ENCODE measurements at places on chromosomes 11 and 22. TPM values are rescaled to one million over a fixed set of nuclear protein-coding genes. Genes with fewer than 3 reads are reported as not detected.
A peak's percentile ranks its signal among the peaks of the same experiment; 100 is the strongest.

Gene RIBC2
- total RNA-seq, result 12.8 TPM

Gene BEST1
- not detected for total RNA-seq

Gene TPBGL
- 0.07 TPM for total RNA-seq

Gene NLRP14
- not detected for total RNA-seq

Gene CD248
- 35.5 TPM for total RNA-seq

Gene CSRP3
- not detected for total RNA-seq

Gene GGTLC3
- not detected for total RNA-seq

Gene ZNF202
- total RNA-seq, result 21.1 TPM

Gene PRRG4
- total RNA-seq, result 1.9 TPM

Gene MYRF
- 2.2 TPM for total RNA-seq

Gene APOL3
- total RNA-seq, result 160 TPM

Gene CARD18
- total RNA-seq, result not detected

Gene PNPLA5
- not detected for total RNA-seq

Gene TMX2
- 77.4 TPM for total RNA-seq

Gene ROBO4
- total RNA-seq, result not detected

GRCh38 chr11:122398167-122398566, 257.4 kb upstream of the UBASH3B start:
- no peak for DNase-seq

DNA sequence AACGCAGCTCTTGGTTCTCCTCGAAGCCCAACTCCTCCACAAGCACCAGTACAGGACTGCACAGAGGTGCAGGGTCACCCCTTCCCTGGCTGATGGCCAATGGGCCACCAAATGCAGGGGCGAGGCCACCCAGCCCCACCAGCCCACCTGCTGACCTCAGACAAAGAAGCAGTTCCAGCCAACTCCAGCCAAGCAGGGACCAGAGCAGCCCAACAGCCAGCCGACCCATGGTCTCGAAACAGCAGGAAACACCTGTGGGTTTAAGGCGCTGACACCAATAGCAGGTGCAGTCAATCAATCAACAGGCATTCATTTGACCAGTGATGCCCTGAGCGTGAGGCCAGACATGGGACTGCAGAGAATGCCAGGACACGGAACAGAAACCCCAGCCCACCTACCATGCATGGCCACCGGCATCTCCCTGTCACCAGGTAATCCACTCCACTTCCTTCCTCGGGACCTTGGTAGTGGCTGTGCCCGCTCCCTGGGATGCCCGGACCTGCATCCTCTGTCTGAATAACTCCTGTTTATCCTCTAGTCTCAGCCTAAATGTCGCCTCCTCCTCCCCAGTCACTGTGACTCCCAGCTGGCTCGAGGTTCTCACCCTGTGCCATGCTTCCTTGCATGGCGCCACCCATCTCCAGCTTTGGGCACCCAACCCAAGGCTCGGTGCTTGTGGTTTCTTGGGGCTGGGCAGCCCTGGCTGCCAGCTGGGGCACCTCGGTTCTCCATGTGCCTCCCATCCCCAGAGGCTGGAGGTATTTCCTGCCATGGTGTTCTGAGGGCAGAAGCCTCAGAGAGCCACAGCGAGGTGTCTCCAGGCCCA, 1475.4 kb downstream of the BRD1 start:
- DNase-seq, result no peak

- no peak for DNase-seq
Measured at GRCh38 chr11:131581046-131581445, 210.6 kb downstream of the NTM start.

DNA sequence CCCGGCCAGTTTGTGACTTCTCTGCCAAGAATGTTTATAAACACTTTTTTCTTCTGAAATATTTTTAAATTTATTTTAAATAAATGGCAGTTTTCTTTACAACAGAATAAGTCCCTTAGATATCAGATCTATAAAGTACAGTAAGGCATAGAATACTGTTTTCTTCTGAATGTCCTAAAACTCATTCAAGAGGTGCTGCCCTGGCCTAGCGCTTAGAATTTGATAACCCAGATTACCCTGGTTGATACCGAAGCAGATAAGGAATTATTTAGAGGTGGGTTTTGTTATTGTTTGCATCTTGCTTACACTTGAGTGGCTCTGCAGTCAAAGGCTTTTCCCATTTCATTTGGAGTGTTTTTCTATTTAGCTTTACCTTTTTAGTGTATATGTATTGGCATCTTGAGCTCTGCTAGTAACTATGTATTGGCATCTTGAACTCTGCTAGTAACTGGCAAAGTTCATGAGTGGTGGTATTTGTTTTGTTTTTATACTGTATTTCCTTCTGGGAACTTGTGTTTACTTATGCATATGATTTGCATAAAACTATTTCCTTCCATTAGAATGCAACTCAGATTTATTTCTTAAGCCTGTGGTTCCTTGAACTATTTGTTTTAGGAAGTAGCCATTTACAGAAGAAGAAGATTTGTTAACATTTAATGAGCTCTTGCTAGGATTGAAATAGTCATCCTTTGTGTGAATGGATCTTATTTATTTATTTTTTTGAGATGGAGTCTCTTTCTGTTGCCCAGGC, 1.2 kb downstream of the ACAD8 start:
- DNase-seq, result no peak

- DNase-seq, result no peak
Measured at GRCh38 chr11:15557457-15558230, 442.9 kb downstream of the INSC start.

DNA sequence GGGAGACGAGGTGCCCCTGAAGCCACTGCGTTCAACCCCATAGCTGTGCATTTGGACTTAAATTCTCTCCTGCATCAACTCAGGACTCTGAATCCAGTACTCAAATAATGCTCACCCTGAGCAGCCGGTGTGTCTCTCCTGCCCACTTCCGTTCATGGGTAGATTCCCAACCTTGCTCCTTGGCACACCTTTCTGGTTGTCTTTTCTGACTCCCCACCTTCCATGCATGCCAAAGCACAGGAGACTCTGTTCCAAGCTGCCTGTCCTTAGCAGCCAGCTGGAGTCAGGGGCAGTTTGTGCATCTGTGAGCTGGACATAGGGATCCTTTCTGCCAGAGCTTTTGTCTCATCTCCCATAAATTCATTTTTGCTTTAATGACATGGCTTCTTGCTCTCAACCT, 1242.5 kb downstream of the TBC1D22A start:
- no peak for DNase-seq

GRCh38 chr11:44564670-44565210, 723 bp upstream of the CD82 start:
- no peak for DNase-seq

GRCh38 chr11:9973921-9974320, 310.0 kb downstream of the SWAP70 start:
- DNase-seq, result no peak

- no peak for DNase-seq
Measured at GRCh38 chr11:113222241-113222640, 92.1 kb upstream of the TTC12 start.

GRCh38 chr11:57484141-57484710, 23.9 kb downstream of the RTN4RL2 start:
- no peak for DNase-seq

DNA sequence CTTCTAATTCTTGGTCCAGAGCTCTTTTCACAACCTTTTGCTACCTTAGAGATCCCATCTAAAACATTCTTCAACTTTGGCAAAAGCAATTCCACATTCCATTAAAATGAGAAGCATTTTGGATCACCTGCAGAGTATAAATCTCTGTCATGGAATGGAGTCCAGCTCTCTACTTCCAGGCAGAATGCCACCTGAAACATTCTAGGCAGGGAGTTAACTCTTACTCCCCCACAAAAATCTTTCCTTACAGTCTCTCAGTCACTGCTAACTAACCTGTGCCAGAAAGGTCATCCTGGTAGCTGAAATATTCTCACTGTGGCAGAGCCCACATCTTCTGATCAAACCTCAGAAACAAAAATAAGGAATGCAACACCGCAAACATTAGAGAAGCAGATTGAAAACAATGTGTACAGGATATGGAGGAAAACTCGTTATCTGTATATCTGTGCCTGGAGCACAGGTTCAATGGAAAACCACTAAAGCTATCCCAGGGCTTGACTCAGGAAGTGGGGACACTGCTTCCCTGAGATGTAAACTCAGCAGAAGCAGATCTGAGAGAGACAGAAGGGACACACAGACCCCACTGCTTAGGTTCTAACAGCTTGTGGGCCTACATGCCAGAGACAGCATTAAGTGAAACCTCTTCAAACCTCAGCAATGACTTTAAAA, 78.9 kb downstream of the KCNC1 start:
- no peak for DNase-seq

- DNase-seq, result no peak
Measured at GRCh38 chr22:43509337-43509736, 97.5 kb downstream of the MPPED1 start.

DNA sequence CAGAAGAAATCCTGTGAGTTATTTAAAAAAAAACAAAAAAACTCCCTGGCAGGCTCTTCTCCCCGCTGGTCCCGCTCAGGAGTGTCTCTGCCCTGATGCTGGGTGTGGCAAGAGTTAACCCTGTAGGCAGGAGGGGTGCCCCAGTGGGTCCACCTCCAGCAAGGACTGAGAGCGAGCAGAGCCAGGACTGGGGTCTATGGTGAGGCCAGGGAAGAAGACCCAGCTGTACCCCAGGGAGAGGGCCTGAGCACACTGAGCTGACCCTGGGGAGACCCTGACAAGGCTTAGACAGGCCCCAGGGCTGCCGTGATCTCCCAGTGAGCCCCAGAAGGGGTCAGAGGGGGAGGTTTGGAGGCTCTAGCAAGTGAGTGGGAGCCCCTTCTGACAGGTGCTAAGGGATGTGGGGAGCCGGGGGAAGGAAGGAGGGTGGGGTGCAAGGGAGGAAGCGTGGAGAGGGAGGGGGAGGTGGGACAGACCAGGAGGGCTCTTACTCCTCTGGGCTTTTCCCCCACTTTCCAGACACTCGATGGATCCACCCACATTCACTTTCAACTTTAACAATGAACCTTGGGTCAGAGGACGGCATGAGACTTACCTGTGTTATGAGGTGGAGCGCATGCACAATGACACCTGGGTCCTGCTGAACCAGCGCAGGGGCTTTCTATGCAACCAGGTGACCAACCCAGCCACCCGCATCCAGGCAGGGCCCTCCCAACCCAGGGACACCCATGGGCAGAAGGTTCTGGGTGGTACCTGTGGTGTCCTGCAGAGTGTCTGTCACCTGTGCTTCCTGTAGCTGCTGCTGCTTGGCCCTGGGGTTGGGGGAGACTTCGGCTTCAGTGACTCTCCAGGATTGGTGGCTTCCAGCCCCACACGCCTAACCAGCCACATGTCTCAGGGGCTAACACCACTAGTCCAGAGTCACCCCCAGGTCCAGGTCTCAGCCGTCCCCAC, 6.4 kb downstream of the APOBEC3G start:
- no peak for DNase-seq

GRCh38 chr11:36594316-36594989, at the start of gene IFTAP:
Gene IFTAP, plus strand, starts transcription at chr11:36594502. Its CDS starts 15,602 bp downstream, at chr11:36610104.
- peak; percentile 51 for DNase-seq

DNA sequence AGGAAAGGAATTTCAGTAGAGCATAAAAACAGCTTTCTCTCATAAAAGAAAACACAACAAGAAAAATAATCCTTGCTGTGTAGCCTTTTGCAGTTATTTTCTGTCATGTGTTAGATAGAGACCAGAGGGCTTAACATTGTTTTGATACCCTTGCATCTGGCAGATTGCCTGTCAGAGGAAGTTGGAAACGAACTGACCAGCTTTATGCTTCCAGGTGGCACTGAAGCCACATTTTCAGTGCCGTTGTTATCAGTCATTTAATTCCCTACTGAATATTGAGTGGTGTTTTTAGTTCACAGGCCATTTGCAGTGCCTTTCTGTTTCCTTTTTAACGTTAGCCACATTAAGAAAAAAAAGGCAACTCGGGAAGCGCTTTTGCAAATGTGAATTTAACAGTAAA, 21.5 kb upstream of the RAG2 start:
- DNase-seq, result no peak

DNA sequence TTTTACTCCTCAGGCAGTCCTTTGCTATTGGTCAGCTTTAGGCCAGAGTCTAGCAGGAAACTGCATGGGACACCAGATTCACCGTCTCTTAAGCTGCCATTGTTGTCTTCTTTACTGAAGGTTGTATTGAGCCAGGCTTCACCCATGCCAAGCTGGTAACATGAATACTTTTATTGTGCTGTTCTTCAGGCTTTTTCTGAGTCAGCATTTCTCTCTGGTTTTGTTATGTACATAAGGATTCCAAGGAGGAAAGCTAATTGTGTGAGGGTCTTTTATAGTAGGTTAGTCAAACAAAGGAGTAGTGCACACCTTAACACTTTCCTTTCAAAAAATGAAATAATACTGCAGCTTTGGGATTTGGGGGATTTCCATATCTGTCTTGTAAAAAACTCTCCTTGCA, 252.8 kb downstream of the JRKL start:
- DNase-seq, result no peak

DNA sequence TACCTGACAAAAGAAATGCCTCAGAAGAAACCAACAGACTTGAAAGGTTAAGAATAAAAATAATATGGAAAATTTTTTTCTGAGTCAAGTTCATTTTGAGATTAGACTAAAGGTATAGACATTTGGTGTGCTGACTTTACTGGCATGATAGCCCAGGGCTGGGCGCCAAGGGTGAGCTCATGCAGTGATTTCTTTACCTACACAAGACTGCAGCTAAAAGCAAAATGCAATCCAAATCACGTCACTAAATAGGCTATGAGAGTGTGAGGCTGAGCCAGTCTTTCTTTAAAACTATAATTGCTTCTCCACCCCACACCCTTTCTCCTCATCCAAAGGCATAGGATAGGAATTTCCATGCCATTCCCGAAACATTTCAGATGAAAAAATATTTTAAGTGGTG, 196.5 kb downstream of the FAM76B start:
- DNase-seq, result no peak

DNA sequence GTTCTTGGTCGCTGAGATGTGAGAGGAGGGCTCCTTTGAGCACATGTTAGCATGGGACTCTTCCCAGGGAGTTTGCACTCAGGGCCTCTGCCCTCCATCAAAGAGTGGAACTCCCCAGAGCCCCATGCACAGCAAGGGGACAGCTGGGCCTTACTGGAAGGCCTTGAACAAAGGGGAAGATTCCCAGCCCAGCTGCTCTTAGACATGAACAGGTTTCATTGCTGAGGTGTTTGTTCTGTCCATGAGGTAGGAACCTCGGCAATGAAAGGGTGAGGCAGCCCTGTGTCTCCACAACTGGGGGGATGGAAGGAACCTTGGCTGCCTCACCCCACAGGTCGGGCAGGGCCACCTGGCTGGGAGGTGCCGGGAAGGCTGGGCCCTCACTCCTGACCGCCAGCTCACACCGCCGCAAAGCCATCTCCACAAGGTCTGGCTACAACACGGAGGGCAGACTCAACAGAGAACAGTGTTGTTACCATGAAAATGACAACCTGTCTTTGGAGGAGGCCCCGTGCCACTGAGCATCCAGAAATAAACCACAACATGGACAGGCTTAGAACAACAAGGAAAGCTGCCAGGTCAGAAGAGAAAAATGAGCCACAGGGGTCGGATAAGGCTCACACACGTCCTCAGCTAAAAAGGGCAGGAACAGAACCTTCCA, 3.2 kb downstream of the DERL3 start:
- DNase-seq, result no peak

DNA sequence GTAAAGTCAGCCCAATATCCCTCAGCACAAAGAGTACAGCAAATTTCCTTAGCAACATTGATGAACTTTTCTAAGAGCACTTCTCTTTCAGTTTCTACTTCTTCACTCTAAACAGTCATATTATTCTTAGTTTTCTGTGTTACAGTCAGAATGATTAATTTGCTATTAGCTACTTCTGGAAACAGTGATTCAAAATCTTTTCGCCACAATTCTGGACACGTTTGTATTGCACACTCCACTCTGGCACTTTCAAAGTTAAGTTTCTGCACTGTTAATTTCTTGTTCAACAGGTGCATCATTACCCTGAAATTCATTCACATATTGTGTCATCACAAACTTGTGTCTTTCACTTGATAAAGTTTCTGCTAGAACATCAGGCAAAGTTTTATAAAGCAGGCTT, 22.5 kb downstream of the ABTB2 start:
- no peak for DNase-seq

GRCh38 chr11:130606178-130606577, 157.7 kb downstream of the ADAMTS15 start:
- no peak for DNase-seq

All from activated CD8-positive, alpha-beta memory T cell treated with anti-CD3 and anti-CD28 coated beads, Interleukin-2, amount 10 ng/mL, durations not matched to agents 7 days and 5 days (primary cell).